ENCODE measurements at places on chromosomes 5 and 9.

- no peak for DNase-seq
Observed at GRCh38 chr5:130974021-130974683, 190.9 kb downstream of the HINT1 start.

GRCh38 chr9:18708429-18708828 lies 234.5 kb downstream of the ADAMTSL1 start:
- DNase-seq = no peak

GRCh38 chr5:180491496-180491895 lies 2.7 kb upstream of the CNOT6 start:
- no peak for DNase-seq

DNA sequence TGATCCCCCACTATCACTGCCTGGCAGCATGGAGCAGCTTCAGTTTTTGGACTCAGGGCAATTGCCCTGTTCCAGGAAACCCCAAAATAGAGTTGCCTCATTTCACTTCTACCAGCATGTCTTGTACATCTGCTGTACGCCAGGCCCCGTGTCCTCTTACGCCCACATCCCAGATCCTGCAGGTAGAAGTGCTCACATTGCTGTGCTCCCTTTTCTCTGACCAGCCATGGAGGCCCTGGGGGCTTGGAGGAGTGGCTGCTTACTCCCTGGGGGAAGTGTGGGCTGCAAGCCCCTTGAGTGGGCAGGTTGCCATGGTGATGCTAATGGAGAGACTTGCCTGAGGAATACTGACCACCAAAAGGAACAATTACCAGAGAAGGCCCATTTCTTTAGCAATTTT lies 55.6 kb upstream of the KCNIP1 start:
- no peak for DNase-seq

GRCh38 chr5:176550275-176550831 lies 1.2 kb downstream of the CDHR2 start:
- DNase-seq = no peak

DNA sequence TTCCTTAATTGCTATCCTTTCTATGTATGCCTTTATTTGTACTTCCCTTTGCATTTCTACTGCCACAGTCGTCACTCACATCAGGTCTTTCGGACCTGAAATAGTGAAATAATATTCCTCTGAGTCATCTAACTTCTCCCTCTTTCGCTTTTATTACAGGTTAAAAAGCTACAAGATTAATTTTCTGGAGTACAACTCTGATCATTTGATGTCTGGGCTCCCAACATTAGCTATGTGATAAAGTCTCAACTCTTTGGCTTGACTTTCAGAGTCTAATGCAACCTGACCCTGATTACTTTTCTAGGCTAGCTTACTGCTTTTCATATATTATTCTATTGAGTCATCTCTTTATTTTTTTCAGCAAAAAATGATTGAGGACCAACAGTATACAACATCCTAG lies 638.8 kb upstream of the WWC1 start:
- no peak for DNase-seq

GRCh38 chr9:14303100-14303499 lies 10.8 kb downstream of the NFIB start:
- DNase-seq = no peak

GRCh38 chr5:1563617-1564181 lies 39.9 kb upstream of the LPCAT1 start:
- no peak for DNase-seq

DNA sequence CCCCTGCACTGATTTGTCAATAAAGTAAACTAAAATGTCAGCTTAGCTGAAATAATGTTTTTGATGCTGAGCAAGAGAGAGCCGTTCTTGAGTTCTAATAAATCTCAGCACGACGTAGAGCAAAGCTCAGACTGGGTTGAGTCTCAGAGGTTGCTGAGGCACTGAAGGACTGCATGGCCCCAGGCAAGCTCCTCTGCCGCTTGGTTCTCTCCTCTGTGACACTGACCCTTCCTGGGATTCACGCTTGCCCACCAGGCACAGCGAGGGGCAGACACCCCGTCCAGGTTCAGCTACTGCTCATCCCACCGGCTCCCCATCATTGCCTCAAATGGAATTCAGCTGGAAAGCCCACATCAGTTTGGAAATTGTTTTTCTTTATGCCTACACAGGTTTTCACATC lies 129.8 kb downstream of the IRX2 start:
- DNase-seq = no peak

- no peak for DNase-seq
Observed at GRCh38 chr5:176614805-176615478, 5.0 kb upstream of the GPRIN1 start.

DNA sequence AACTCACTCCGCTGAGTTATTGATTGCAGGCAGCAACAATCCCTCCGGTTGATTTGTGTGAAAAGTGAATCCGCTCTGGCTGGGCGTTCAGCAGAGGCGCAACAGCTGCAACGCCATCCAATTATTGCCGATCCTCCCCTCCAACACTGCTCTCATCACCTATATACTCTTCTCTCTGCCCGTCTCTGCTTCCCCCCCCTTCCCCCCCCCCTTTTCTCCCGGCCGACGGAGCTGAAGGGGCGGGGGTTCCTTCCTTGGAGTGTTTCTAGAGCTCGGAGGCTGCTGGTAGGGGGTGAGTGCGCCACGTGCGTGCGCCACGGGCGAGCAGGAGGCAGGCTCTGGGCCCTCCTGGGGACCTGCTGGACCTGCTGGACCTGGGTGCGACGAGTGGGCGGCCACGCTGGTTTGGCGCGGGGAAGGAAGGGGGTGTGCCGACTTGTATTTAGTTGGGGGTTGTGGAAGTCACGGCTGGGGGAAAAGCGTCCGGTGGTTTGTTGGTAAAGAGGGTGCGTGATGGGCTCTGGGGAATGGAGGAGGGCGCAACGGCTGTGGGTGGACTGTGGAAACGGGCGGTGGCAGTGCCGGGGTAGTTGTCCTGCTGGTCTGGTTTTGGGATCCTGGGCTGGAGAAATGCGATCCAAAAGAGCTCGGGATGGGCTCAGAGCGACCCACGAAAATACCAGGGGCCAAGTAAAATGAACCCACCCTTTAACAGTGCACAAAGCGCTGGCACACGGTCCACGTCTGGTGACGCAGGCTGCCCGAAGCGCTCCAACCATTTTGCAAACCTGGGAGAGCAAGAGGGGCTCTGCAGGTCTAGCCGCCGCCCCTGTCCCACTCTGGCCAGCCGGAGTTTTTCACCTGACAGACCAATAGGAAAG lies 6.4 kb upstream of the MEF2C start:
- no peak for DNase-seq

DNA sequence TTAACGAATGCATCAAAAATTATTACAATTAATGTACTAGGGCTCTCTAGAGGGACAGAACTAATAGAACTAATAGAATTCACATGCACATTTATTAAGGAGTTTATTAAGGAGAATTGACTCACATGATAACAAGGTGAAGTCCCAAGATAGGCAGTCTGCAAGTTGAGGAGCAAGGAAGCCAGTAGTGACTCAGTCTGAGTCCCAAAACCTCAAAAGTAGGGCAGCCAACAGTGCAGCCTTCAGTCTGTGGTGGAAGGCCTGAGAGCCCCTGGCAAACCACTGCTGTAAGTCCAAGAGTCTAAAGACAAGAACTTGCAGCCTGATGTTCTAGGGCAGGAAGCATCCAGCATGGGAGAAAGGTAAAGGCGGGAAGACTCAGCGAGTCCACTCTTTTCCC lies 633.8 kb downstream of the SEMA5A start:
- DNase-seq = no peak

DNA sequence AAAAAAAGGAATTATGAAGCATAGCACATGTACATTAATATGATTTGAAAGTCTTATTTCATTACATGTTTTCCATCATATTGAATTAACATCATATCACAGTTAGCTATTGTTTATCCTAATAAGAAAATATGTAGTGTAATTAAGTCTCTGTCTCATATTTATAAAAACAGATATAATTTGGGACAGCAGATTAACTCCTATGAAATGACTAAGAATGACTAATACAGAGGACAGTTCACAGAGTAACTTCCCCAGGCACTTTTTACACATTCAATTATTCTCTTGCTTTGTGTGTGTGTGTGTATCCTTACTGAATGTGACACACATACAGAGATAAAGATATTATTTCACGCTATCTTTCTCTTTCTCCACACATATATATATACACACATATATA lies 2400.9 kb upstream of the C9orf72 start:
- DNase-seq = no peak

GRCh38 chr5:81826128-81826527 lies 75.2 kb upstream of the SSBP2 start:
- DNase-seq = no peak

- DNase-seq = no peak
Observed at GRCh38 chr5:170573660-170574059, 69.8 kb downstream of the KCNIP1 start.

GRCh38 chr9:69173497-69173890 lies 583 bp upstream of the TJP2 start:
- DNase-seq = no peak

- DNase-seq = no peak
Observed at GRCh38 chr5:145689235-145689634, 145.9 kb downstream of the PRELID2 start.

DNA sequence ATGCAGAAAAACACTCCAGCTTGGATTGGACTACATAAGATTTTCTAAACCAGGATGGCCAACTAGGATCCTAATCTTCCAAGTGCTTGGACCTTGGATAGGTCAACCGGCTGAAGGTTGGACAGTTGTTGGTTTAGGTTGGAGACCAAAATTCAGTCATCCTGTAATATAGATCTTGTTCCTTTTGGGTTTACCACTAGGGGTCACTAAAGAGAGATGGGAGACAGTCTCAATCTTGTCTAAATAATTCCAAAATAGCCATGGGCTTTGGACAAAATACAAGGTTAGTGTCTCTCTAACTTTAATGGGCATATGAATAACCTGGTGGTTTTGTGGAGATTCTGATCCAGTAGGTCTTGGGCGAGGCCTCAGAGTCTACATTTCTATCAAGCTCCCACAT lies 148.7 kb upstream of the ERCC6L2 start:
- peak; percentile 22 for DNase-seq

- DNase-seq = no peak
Observed at GRCh38 chr5:147481376-147481775, 28.5 kb downstream of the DPYSL3 start.

DNA sequence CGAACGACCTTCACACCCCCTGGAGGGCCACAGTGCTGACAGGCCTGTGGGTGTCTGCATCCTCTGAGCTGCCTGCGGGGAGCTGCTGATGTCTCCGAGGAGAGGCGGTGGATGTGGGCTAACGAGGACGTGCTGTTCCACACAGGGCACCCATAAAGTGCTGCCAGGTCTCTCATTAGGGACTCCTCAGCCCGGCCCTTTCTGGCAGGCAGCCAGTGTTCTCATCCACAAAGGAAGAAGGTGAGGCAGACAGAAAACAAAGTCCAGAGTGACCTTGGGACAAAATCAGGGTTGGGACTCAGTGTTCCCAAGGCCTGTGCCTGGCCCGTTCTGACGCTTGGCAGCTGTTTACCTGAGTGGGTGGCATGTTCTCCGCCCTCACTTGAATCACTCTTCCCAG lies 29.3 kb downstream of the CARTPT start:
- no peak for DNase-seq

- no peak for DNase-seq
Observed at GRCh38 chr5:169024421-169024820, 276.5 kb downstream of the SLIT3 start.

- DNase-seq = no peak
Observed at GRCh38 chr9:14497476-14497875, 183.5 kb upstream of the NFIB start.

GRCh38 chr5:162068936-162069335 lies 1.4 kb downstream of the GABRG2 start:
- no peak for DNase-seq

GRCh38 chr5:81552852-81553566 lies 159.1 kb upstream of the ACOT12 start:
- DNase-seq = no peak

DNA sequence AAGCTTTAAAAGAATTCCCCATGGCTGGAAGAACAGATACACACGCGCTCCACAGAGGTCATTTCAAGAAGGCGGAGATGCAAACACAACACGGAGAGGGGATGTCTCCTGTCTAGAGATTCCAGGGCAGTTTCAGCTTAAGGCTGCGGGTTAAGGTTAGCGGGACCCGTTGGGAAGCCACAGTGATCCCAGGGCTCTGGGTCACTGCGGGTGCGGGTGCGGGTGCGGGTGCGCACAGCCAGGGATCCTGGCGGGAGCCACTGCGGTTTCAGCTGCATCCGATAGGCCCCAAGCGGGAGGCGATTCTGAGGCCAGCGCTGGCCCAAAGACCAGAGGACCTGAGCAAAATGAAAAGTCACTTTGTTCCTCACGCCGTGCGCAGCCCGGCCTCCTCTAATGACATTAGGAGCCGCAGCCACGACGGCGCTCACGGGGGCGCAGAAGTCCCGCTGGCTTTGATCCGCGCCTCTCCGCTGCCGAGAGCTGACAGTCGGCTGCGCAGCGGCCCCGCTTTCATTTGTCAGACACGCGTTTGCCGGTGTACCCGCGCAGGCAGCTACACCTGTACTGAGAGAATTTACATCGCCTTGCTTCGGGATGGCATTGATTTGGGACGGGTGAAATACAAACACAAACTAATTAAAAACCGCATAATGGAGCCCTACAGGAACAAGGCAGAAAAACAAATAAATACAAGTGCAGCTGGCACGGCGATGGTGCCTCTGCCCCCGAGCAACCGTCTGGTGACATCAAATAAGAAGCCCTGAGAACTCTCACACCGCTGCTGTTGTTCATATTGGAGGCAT lies 5.3 kb upstream of the IRX1 start:
- no peak for DNase-seq

GRCh38 chr9:70569070-70569772 lies 154.8 kb upstream of the KLF9 start:
- no peak for DNase-seq

- no peak for DNase-seq
Observed at GRCh38 chr5:159536166-159536565, 205.9 kb upstream of the IL12B start.

DNA sequence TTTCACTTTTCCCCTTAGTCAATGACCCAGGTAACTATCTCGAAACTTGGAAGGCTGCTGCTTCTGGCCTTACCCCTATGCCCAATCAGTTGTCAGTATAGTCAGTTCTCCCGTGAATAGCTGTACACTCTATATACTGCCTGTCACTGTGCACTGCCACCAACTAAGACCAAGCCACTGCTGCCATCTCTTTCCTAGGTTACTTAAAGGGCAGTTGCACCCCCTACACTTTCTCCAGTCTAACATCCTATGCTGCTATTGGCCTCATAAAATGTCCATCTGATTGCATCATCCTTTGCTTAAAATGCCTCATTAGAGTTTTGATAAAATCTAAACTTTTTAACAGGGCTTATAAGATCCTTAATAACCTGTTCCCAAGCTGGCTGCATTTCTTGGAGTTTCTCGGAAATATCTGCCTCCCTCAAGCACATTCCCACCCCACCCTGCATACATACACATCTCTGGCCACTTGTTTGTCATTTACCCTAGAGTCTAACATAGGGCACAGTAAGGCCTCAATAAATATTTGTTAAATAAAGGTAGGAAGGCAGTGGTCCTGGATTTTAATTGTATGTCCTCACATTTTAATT lies 32.8 kb upstream of the TNFAIP8 start:
- no peak for DNase-seq

- DNase-seq = no peak
Observed at GRCh38 chr9:131728961-131729360, 10.9 kb downstream of the RAPGEF1 start.
